ENCODE measurements at places on chromosomes 16 and 17.

GRCh38 chr17:76053246-76054111, 18.8 kb downstream of the SRP68 start:
- no peak for DNase-seq

GRCh38 chr16:67413978-67414911, 2.0 kb downstream of the ZDHHC1 start:
- DNase-seq, result no peak

GRCh38 chr17:33686171-33686570, 393.1 kb upstream of the ASIC2 start:
- no peak for DNase-seq

GRCh38 chr16:9900576-9900975, 281.7 kb downstream of the GRIN2A start:
- no peak for DNase-seq

DNA sequence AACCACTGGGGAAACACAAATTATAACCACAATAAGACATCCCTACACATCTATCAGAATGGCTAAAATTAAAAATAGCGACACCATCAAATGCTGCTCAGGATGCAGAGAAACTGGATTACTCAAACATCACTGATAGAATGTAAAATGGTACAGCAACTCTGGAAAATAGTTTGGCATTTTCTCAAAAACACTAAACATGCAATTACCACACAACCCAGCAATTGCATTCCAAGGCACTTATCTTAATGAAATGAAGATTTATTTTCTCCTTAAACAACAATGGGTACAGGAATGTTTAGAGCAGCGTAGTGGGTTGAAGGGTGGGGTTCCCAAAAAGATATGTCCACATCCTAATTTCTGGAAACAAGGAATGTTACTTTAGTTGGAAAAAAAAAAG, 309.0 kb upstream of the PMFBP1 start:
- DNase-seq, result no peak

GRCh38 chr16:27768651-27769272, 218.8 kb downstream of the KATNIP start:
- no peak for DNase-seq

DNA sequence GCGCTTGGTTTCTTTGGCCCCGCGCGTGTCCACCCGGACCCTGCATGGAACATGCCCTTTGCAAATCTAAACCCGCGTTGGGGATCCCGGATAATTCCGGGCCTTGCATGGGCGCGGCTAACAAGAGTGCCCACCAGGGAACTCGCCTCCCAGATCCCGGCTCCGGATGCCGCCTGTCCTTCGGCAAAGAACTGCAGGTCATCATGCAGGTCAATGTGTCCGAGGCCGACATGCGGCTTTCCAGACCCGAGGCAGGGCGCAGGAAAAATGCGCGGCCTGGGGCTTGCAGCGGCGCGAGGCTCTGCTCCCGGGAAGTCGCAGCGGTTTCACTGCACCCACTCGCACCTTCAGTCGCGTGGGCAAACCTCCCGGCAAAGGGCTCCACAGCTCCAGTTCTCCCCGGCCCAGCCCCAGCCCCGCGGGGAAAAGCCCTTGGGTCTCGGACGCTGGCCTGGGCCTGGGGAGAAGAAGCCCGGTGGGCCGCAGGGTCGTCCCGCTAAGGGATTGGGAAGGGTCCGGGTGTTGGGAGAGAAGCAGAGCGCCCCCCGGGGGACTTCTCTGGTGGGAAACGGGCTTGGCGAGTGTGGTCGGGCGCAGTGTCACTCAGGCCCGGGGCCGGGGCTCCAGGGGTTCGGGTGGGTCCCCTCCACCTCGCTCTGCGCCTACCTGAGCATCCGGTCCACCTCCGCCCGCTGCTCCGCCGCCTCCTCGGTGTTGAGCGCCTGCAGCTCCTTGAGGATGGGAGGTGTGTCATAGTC, 805 bp downstream of the HNF1B start:
- no peak for DNase-seq

DNA sequence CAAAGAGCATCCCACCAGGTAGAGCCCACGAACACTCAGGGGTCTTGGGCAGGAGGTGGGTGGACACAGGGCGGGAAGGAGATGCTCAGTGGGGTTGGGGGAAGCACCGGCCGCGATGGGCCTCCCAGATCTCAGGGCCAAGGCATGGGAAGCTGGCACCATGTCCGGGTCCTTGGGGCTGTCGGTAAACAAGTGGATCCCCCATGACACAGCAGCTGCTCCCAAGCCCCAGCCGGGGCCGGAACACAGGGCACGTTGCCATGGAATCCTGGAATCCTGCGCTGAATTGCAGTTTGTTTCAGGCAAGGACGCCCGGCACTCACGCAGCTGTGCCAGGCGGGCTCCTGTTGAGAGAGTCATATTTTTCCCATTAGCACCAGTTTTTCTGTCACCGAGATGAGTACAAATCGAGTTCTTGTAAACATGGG, 23.0 kb upstream of the CHMP6 start:
- DNase-seq, result peak; percentile 55

- no peak for DNase-seq
Observed at GRCh38 chr17:52524096-52524637, 365.7 kb upstream of the CA10 start.

- DNase-seq, result no peak
Observed at GRCh38 chr16:57106767-57107166, 14.4 kb downstream of the CPNE2 start.

DNA sequence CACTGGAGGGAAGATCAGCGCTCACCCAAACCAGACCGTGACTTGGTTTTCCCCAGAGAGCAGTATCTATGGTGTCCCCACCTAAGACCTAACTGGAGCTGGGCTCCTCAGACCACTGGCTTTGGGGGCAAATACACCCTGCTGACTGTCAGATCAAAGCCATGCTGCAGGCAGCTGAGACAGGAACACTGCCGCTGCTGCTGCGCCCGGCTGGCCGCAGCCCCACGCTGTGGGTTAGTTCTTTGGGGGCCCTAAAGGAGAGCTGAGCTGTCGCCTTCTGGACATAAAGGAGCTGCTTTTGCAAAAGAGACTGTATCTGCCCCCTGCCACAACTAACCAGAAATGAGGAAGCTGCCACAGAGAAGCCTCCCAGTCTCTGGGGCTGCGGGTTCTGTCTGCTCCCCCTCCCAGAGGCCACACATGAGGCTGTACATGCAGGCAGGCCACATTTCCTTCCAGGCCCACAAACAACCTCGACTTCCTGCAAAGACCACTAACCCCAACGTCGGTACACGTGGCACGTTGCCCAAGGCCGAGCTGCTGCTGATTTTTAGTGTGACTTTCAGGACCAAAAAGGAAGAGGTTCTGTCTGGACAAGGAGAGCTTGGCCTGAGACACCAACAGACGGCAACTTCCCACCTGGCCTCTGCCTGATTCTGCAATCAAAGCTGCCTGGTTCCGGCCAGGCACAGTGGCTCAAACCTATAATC, 18.2 kb upstream of the ABR start:
- no peak for DNase-seq

GRCh38 chr16:50301626-50302471, 35.5 kb downstream of the ADCY7 start:
- no peak for DNase-seq

DNA sequence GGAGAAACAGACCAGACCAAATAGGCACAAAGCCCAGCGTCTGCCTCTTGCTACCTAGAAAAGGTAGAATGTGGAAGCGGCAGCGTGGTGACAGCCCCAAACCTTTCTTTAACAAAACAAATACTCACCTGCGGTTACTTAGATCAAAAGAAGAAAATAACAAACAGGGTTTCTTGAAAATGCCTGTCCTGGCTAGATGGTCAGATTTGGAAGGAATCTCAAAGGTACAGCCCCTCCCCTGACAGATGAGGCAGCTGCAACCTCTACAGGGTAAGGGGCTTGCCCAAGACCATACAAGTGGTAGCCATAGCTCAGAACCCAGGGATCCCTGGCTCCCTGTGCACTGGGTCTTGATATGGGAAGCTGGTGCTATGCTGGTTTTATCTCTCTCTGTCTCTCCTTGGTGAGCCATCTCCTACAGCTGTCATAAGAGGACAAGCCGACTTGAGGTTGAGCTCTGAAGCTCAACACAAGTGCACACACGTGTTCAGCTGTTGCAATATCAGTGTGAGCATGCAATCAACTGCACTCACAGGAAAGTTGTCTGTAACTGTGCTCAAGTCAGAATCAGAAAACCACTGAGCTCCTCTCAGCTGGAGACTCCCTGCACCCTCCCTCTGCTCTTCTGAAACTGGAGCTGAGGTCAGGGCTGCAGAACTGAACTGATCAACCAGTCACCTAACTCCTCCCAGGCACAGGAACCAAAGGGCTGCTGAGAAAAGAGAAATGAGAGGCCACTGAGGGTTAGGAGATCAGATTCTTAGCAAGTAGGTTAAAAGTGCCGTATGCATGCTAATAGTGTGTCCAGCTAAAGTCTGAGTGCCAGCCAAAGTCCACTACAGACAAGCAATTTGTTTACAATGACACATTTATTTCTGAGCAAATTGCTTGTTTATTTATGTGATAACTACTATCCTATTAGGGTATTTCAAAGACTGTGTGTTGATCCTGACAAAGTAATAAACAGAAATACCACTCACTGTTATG, 6.1 kb upstream of the RNF157 start:
- no peak for DNase-seq

DNA sequence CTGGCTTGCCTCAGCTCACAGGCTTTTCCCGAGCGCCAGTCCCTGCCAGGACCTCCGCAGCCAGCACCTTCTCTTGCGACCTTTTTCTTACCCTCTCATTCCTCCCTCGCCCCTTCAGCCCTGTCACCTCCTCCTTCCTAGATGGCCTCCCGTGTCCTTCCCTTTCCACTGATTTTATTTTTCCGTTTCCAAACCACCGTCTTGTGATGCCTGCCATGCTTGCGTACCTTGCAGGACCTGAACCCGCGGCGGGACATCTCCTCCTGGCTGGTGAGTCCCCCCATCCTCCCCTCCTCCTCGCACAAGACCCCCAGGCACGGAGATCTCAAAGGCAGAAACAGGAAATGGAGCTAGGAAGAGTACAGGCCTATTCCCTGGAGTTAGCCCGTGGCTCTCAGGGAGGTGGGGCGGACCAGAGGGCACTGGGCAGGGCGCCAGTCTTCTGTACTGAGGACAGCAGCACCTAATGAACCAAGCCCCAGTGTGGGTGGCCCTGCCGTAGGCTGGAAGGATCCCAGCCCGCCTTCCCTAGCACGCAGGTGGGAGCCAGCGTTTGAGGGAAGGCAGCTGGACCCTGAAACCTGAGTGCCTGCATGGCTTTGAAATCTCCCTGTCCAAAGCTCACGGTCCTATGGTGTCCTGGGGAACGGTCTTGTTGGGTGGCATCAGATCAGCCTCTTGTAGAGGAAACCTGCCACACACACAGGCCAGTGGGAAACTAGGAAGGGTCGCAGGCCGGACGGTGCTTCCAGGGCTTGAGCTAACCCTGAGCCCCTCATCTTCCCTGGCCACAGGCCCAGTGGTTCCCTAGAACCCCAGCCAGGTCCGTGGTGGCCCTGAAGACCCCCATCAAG, 612 bp downstream of the CISD3 start:
- no peak for DNase-seq

DNA sequence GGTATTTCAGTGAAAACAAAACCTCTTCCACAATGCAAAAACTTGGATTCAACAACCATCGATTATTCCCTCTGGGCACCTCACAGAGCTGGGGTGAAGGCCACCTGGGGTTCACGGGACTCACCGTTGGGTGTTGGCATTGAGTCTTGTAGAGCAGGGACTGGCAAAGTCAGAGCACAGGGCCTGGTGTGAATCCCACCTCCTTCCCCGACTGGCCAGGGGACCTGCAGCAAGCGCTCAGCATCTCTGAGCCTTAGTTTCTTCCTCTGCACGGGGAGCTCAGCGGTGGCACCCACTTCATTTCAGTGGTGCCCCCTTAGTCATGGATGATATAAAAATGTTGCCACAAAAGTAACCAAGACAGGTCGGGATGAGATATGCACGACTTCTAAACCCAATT, 100.4 kb downstream of the METRNL start:
- DNase-seq, result no peak

- DNase-seq, result no peak
Observed at GRCh38 chr17:74295625-74296547, 21.9 kb downstream of the DNAI2 start.

DNA sequence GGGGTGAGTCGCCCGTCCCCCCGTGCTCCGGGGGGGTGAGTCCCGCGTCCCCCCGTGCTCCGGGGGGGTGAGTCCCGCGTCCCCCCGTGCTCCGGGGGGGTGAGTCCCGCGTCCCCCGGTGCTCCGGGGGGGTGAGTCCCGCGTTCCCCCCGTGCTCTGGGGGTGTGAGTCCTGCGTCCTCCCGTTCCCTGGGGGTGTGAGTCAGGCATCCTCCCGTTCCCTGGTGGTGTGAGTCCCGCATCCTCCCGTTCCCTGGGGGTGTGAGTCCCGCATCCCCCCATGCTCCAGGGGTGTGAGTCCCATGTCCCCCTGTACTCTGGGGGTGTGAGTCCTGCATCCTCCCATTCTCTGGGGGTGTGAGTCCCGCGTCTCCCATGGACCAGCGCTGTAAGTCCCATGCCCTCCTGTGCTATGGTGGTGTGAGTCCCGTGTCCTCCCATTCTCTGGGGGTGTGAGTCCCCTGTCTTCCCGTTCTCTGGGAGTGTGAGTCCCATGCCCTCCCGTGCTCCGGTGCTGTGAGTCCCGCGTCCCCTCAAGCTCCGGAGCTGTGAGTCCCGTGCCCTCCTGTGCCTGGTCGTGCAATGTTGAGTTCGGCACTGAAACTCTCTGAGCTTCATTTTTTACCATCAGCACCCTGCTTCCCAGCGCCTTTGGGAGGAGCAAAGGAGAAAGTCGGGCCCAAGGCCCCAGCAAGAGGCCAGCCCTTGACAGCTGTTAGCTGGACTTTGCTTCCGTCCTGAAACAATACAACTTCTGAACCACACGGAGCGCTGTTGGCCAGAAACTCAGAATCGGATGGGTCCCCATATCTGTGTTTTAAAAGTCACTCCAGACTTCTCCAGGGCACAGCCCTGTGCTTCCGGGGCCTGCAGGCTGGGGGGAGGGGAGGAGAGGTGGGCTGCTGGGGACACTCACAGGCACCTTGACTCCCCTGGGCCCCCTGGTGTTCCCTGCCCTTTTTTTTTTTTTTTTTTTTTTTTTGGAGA, 11.5 kb upstream of the ZC3H18 start:
- peak; percentile 39 for DNase-seq

- no peak for DNase-seq
Observed at GRCh38 chr17:2253768-2254406, 49.7 kb downstream of the SMG6 start.

DNA sequence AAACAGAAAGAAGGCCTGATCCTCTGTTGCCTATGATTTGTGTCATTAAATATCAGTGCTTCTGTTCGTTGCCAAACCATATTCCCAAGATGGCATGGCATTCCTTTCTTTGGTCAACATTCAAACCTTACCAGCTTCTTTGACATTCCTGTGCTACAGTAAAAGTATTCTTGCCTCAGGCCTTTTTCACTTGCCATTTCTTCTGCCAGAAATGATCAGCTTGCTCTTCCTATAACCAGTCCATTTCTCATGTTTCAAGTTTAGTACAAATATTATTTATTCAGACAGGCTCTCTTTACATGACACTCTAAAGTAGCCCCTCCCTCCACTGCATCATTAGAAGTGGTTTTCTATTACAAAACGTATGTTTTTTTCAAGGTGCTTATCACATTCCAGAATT, 278.3 kb downstream of the KCNJ2 start:
- no peak for DNase-seq
